ENCODE measurements at places on chromosomes 3 and 15.

DNA sequence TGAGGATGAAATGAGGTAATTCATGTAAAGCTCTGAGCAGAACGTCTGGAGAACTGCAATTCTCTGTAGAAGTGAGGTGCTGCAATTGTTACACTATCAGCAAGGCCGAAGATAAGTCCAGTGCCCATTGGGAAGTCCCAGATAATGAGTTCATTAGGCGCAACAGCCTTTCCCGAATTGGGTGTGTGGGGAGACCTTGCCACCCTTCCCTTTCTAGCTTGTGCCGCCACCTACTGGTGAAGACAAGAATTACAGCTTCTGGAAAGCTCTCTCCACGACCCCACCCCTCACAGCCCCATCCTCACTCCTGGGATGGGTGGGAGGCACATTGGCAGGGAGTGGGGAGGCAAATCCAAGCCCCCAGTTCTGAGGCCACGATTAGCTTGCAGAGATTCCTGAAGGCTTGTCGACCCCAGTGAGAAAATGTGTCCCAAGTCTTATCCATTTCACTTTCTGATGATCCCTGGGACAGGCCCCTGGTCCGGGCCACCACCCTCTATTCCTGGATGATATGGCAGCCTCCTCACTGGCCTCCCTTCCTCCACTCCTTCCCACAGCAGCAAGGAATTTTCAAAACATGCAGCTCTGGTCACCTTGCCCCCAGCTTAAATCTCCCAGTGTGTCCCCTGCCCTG, 36.4 kb downstream of the FAM3D start:
- DNase-seq, result peak; percentile 67

GRCh38 chr15:28996289-28996688, 110.5 kb downstream of the APBA2 start:
- no peak for DNase-seq

DNA sequence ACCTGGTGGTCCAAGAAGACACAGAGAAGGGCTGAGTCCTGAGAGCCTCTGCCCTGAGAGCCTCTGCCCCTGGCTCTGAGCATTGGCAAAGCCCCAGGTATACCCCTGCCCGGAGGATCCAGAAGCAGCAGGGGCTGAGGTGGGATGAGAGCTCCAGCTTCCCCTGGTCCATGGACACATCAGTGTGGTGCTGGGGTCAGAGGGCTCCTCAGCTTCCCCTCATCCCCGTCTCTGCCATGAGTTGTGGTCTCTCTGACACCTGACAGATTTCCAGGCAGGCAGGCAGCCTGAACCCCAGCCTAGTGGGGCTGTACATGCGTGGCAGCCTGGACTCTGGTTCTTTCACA, 3.5 kb upstream of the KLF15 start:
- DNase-seq, result no peak

GRCh38 chr15:101124731-101125451, 127.0 kb downstream of the CHSY1 start:
- DNase-seq, result peak; percentile 96

- peak; percentile 40 for DNase-seq
Measured at GRCh38 chr3:194058189-194058571, 77.8 kb upstream of the HES1 start.

GRCh38 chr3:32175607-32176197, 62.8 kb upstream of the CMTM8 start:
- DNase-seq, result peak; percentile 83

GRCh38 chr15:41988896-41989572, 16.7 kb upstream of the EHD4 start:
- no peak for DNase-seq

GRCh38 chr3:21013566-21013965, 737.4 kb downstream of the ZNF385D start:
- DNase-seq, result no peak

DNA sequence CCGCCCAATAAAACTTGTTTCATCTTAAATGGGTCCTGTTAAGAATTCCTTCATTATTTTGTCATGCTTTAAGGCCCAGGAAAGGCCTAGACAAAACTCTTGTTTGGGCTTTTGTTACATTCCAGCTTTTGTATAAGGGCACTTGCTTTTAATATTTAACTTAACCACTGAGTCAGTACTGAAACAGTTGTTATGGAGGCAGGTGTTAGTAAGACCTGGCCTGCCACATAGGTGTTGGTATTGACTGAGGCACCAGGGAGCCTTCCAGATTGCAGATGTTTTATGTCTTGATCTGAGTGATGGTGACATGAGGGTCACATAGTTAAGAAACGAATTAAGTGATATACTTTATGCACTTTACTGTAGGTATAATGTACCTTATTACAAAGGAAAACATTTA, 274.9 kb upstream of the TGFBR2 start:
- no peak for DNase-seq

DNA sequence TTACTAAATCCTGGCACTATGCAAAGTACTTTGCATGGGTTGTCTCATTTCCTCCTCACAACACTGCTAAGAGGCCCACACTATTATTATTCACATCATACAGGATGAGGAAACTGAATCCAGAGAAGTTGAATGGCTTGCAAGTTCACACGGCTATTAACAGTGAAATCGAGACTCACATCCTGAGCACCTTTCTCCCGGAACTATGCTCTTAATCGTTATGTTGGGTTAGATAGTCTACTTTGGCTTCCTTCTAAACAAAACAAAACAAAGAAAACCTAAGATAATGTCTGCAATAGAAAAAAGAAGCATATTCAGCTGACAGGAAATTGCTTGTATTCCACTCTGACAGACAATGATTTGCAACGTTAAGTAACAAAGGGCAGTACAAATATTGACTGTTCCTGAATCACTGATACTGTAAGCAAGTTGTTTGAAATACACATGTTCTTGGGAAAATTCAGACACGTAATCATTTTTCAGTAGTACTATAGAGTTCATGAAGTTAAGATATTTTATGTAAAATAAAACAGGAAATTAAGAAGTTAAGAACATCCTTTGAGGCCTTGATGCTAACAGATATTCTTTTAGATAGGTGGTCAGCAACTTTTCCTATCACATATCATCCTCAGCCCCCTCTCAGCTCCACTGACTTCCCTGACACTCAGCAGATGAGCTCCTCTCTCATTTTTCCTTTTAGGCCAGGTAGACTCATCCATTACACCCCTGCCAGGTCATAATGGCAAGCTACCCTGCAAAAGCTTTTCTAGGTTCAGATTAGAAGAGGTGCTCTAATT, 40.7 kb downstream of the C2CD4B start:
- peak; percentile 77 for DNase-seq

DNA sequence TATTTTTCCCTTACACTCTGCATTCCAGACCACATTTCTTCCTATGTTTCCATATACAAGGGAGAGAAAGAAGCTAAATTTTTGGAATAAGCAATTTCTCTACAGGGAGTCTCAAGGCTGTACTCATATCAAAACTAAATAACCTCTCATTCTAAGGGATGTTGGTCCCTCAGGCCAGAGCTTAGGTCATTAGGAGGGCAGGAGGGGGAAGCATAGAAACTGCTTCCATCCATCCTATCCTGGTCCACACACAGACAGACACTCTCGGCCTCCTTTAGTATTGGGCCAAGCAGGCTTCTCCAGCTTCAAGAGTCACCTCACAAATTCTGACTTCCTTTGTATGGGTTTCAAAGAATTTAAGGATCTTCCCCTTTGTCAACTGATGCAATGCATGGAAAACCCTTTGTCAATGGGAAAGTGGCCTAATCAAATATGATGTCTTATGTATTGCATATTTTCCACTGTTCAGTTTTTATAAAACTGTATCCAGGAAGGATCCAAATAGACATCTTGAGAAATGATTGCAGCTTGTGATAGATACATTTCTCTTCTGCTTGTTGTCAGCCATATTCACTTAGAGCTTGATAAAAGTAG, 140.7 kb upstream of the RARB start:
- DNase-seq, result no peak

- DNase-seq, result no peak
Measured at GRCh38 chr3:166713787-166714186, 666.3 kb downstream of the ZBBX start.

GRCh38 chr3:66036586-66037148, 2.1 kb downstream of the MAGI1 start:
- no peak for DNase-seq

- peak; percentile 9 for DNase-seq
Measured at GRCh38 chr3:34102288-34102687, 303.9 kb downstream of the PDCD6IP start.

DNA sequence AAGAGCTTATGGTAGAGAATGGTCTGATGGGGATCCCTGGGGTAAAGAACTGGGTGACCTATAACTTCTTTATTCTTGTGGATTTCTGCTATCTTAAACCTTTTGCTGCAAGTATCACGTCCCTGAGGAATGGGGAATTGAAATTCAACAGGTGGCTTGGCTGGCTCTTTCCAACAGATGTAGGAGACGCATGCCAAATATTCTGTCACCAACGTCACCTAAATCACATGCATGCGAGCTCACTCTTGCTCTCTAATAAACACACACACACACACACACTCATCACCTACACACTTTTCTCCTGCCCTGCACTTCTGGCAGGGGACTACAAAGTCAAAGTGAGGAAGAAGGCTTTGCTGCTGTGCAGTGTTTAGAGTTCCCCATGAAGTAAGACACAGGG, 145.8 kb upstream of the NECTIN3 start:
- no peak for DNase-seq

- DNase-seq, result no peak
Measured at GRCh38 chr3:134956395-134956794, 161.3 kb downstream of the EPHB1 start.

DNA sequence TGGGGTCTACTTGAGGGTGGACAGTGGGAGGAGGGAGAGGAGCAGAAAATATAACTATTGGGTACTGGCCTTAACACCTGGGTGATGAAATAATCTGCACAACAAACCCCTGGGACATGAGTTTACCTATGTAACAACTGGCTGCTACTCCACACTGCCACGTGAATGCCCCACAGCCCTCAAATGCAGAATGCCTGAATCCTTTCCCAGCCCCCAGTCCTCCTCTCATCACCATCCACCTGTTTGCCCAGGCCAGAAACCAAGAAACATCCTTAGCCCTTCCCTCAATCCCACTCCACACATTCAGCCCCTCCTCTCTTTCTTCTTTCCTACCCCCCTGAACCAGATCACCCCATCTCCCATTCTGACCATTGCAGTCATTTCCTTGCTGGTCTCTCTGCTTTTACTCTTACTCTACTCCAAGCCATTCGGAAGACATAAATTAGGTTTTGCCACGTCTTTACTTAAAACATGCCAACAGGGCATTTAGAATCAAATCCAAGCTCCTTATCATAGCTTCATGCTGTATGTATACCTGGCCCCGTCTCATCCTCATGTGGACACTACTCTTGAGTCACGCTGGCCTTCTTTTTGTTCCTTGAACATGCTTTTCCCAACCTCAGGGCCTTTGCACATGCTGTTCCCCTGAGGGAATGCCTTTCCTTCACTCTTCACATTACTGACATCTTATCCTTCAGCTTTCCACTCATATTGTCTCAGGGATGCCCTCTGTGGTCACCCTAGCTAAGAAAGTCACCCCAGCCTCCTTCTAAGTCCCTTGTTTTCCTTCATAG, 137.5 kb upstream of the ABHD17C start:
- DNase-seq, result no peak

DNA sequence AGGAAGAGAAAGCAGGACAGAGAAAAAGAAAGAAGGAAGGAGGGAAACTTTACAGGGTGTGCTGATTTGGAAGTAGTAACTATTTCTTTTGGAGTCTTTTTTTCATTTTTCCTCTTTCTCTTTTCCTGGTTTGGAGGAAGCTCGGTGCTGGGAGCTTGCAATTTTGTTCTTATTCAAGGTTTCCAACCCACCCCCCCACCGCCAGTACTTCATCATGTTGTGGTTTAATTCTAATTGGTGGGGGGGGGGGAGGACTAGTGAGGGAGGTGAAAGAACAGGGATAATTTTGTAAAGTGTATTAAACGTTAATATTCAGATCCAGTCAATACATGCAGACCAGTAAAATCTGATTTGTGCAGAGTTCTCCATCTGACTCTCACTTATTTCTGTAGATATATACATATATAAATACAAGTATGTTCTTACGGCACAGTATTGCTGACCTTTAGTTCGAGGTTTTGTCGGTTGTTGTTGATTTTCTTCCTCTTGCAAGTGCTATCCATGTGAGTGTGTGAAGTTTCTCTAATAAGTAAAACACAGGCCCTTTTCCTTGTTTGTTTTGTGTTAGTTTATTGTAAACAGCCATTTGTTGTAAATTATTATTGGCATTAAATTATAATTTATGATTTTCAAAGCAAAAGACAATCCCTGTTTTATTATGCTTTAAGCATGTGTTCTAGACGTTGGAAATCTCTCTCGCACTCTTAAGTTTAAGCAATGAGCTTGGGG, 9.3 kb downstream of the NR2F2 start:
- DNase-seq, result peak; percentile 53
